ENCODE measurements at places on chromosomes 6 and 20.
A peak's percentile ranks its signal among the peaks of the same experiment; 100 is the strongest.

DNA sequence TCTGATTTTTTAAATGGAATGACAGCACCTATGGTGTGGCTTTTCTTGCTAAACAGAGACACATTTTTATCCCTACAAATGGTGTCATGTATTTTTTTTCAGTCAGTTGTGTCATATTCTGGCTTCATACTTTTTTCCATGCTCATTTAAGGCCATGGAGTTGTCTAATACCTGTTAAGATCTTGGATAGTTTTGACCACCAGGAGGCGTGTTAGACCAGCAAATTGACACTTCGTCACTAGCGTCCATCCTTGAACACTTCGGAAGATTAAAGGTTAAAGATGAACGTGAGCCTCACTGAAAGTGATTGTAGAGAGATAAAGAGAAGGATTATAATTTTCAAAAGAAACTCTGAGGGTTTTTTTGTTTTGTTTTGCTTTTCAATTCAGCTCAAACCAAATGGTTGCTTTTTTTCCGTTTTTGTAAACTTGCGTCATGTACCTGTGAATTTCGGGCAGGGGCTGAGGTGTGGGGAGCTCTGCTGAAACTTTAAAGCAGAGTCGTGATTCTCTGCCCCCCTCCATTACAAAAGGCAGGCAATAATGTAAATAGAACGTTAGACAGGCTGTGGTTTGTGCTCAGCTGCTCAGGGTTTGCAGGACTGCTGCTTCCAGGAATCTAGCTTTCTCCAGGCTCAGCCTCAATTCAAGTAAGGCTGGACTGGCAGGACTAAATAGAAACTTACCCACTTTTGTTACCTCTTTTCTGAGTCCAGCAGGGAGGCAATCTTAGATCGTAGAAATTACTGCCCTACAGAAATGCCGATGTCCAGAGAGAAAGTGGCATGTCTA lies 245.1 kb downstream of the FOXA2 start:
- peak; percentile 85 for DNase-seq

DNA sequence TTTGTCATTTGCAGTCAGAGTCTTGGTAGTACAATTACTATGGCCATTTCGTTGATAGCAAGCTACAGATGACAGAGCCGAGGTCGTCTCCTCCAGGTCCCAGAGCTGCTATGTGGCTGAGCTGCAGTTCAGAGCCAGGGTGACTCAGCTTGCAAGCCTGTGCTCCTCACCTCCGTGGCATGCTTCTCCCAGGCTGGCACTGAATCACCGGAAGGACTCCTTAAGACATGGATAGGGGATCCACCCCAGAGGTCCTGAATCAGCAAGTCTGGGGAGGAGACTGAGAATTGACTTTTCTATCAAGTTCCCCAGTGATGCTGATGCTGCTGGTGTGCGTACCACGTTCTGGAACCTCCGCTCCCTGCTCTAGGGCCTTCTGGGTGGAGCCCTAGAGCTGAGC lies 291.2 kb downstream of the CDH26 start:
- DNase-seq = peak; percentile 53

GRCh38 chr20:61121661-61122060 lies 130.4 kb upstream of the CDH4 start:
- no peak for DNase-seq

DNA sequence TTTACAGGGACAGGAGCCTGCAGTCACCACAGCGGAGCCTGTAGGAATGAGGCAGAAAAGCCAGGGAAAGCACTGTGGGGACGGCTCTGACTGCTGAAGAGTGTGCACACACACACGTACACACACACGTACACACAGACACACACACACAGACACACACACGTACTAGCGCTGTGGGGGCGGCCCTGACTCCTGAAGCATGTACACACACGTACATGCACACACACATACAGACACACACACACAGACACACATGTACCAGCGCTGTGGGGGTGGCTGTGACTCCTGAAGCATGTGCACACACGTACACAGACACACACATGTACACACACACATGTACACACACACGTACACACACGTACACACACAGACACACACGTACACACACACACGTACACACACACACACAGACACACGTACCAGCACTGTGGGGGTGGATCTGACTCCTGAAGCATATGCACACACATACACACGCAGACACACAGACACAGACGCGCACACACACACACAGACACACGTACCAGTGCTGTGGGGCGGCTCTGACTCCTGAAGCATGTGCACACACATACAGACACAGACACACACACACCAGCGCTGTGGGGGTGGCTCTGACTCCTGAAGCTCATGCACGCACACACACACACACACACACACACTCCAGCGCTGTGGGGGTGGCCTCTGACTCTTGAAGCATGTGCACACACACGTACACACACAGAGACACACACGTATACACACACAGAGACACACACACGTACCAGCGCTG lies 127.3 kb downstream of the DLL1 start:
- DNase-seq = no peak

DNA sequence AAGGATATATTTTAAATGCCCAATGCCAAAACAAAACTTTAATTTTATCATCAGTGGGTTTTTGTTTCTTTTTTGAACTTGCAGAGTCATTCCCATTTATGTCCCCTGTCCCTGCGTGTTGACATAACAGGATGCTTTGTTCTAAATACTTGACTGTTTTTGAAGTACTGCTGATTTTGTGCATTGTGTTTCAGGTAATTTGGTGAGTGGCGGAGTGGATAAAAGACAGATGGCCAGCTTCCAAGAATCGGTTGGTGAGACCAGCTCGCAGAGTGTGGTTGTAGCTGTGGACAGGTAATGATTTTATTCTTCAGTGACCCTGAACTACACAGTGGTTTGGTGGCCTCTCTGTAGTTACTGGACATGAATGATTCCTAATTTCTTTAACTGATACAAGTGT lies 50.5 kb upstream of the CSE1L start:
- no peak for DNase-seq

- DNase-seq = peak; percentile 83
These were observed 18.0 kb upstream of the DEFB129 start for GRCh38 chr20:208942-209566.

- DNase-seq = no peak
These were observed 65.7 kb downstream of the UNC5CL start for GRCh38 chr6:40973304-40973703.
